Iris pigment epithelial cell (primary cell): ENCODE measurements at places on chromosomes 11 and 22.

GRCh38 chr22:37742376-37743171 lies 45.7 kb downstream of the TRIOBP start:
- peak; percentile 91 for DNase-seq

DNA sequence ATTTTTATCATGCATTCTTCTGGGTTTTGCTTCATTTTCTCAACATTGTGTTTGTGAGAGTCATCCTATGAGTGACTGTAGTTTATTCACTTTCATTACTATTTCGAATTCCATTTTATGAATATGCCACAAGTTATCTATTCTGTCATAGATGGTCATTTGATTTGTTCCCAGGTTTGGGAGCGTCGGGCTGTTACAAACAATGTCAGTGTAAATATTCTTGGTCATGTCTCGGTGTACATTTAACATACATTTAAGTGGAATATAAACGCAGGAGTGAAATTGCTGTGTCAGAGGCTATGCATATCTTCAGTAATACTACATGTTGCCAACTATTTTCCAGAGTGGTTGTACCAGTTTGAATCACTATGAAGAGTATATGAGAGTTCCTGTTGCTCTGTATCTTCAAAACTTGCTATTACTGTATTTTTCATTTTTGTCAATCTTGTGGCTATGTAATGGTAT lies 2.4 kb downstream of the TRIM44 start:
- peak; percentile 49 for DNase-seq

GRCh38 chr11:36258730-36259360 lies 30.4 kb downstream of the COMMD9 start:
- peak; percentile 86 for DNase-seq

GRCh38 chr11:75328426-75329277 lies 22.8 kb downstream of the ARRB1 start:
- DNase-seq: peak; percentile 69

DNA sequence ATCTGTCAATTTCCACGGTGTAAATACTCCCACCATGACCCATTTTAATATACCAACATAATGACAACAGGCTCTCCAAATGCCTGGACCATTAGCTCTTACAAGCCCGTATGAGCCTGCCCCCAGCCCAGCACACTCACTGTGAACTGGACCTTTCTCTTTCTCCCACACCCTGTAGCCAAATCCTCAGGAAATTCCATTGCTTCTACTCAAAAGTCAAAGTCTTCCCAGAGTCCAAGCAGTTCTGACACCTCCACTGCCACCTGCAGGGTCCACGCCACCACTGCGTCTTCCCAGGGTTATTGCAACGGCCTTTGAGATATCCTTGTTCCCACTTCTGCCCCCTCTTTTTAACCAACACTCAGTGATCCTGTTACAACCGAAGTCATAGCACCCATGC lies 110.1 kb upstream of the ASPHD2 start:
- DNase-seq: no peak

GRCh38 chr11:128840137-128840536 lies 27.0 kb downstream of the KCNJ1 start:
- peak; percentile 13 for DNase-seq

DNA sequence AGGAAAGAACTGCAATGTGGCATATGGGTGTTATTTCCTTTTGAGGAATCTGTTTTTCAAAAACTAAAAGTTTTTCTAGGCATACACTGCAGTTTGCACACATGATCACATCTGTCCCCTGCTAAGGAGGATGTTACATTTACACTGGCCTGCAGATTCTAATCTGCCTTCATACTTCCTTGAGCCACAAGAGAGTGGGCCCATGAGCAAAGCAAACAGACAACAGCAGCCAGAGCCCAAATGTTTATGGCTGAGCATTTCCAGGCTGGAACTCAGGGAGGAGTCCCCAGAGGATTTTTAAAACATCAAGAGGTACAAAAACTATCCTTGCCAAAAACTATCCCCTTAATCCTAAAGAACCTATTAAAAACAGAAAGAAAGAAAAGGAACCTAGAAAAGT lies 117.2 kb upstream of the MTNR1B start:
- DNase-seq: no peak

- DNase-seq: peak; percentile 10
Measured at GRCh38 chr11:115338476-115338875, 165.7 kb downstream of the CADM1 start.

- peak; percentile 47 for DNase-seq
Measured at GRCh38 chr22:46576556-46577367, 39.3 kb upstream of the CELSR1 start.

- no peak for DNase-seq
Measured at GRCh38 chr11:117950301-117950700, 21.1 kb upstream of the TMPRSS13 start.

DNA sequence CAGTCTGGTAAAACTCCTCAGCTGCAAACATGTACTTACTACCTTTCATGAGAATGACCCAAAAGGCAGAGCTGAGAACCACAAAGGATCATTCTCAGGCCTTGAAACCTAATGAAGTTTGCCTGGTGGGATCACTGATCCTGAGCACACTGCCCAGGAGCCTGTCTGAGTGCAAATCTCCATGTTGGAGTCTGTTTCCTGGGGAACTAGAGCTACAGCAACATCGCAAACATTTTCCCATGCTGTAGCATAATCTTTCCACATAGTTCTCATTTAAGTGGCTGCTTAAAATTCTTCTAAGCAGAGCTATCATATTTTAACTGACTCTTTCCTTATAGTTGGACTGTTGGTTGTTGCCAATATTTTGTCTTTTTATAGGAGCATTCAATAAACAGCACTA lies 58.5 kb downstream of the GUCY1A2 start:
- peak; percentile 62 for DNase-seq
